Urothelium cell line (cell line): ENCODE measurements at places on chromosomes 6 and 20.

GRCh38 chr20:34528921-34529297, 12.7 kb downstream of the DYNLRB1 start:
- DNase-seq: no peak

DNA sequence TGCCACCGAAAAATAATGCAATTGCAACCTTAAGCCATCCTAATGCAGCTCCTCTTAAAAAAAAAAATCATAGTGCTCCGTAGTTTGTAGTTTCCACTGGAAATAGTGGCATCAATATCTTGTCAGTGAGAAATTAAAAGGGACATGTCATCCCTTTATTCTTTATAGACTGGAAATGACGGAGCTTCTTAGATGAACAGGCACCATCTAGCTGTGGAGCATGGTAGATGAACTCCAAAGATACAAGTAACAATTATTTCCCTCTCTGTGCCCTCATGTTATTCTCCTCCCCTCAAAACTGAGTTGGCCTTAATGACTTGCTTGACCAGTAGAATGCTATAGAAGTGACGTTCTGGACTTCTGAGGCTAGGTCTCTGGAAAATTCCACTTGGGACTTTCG, 268.1 kb upstream of the SPTLC3 start:
- DNase-seq: no peak

DNA sequence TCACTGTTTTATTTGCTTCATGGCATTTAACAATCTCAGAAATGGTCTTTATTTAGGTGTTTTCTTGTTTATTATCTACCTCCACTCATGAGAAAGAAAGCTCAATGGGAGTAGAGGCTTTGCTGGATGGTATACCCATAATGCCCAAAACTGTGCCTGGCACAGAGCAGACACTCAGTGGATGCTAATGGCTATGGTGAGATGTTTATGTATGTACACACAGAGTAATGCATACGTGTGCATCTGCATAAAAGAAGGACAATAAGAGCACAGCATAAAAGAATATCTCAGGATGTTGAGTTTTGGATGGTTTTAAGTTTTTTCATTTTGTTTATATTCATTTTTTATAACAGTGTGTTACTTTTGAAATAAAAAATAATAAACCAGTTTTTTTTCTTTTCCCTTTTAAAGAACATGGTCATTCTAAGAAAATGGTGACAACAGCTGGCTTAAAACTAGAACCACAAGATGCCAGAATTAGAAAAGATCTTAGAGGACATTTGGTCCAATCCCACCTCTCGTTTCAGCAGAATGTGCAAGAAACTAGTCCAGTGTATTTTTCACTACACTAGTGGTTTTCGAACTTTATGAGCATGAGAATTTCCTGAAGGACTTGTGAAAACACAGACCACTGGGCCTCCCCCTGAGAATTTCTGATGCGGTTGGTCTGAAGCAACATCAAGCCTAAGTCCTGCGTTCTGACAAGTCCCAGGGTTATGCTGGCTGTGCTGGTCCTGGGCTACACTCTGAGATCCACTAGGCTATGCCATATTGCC, 131.9 kb downstream of the FYN start:
- DNase-seq: no peak

DNA sequence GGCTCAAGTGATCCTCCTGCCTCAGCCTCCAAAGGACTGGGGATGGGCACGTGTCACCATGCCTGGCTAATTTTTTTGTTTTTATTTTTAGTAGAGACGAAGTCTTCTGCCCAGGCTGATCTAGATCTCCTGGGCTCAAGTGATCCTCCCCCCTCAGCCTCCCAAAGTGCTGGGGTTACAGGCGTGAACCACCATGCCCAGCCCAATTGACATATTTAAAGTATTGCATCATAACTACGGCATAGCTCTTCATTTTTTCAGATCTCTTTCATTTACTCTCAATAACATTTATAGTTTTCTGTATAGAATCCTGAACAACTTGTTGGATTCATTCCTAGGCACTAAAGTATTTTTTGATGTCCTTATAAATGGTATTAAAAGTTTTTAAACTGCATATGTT, 13.0 kb downstream of the SERPINB1 start:
- no peak for DNase-seq

GRCh38 chr20:25355011-25355595, 35.5 kb downstream of the ABHD12 start:
- no peak for DNase-seq

DNA sequence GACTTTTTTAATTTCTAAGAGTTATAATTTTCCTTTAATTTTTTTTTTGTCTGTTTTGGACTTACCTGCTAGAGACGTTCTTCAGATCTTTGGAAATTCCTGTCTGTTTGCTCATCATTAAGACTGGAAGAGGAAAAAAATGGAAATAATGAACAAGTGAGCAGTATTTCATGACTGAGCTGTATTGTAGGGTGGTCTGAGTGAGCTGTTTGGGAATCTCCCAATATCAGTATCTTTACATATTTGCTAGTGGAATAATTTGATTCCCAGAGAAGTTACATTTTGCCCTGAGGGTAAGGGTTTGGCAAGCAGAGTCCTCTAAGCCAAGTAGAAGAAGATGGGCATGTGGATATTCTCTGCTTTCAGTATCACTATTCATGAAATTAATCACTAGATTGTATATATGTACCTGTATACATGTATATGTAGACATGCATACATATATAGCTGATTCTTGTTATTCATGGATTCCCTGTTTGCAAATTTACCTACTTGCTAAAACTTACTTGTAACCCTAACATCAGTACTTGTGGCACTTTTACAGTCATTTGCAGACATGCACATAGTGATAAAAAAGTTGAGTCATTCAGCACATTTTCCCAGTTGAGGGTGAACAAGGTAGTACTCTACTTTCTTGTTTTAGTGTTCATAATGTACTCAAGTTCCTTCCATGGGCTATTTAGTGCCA, 13.5 kb downstream of the ZC2HC1B start:
- no peak for DNase-seq

DNA sequence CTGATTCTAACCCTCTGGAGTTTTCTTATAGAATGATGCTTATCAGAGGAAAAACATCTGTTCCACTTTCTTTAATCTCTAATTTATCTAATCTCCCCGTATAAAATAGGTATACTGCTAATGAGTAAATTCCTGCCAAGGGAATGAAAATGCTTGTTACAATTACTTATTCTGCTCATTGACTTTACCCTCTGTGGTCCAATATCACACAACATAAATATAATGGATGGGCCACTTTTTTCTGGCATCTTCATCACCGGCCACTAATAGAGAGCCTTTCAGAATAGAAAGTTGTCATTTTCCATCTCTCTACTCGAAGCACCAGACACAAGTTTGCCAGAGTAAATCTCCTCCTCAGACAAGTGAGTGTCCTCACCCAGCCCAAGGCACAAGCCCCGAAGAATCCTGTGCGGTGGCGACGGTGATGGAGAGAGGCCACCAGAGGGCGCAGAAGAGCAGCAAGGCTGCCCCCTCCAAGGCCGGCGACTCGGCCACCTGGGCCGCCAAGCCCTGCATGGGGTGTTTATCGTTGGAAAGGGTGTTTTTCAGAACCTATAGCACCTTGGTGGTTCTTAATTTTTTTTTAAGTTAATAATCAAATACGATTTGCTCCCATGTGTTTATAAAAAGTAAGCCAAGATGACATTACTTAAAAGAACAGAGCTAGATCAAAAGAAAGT, 212.9 kb upstream of the ARID1B start:
- peak; percentile 82 for DNase-seq

DNA sequence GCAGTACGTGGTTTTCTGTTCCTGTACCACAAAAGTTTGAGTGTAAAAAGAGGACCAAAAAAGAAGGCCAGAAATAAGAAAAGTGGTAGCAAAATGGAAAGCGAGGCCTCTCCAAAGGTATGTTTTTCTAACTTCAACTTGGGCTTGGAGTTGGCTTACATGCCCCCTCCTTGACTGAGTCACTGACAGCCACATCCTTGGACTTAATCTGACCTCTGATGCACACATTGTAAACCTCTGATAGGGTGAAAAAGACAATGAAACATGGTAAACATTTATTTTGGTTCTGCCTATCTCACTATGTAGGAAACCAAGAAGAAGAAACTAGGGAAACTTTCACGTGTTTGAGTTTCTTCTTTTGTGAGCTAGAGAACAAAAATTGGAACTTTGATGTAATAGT, 503.2 kb upstream of the ID4 start:
- DNase-seq: peak; percentile 39

GRCh38 chr6:13261464-13261994, 66.8 kb downstream of the TBC1D7 start:
- DNase-seq: no peak

DNA sequence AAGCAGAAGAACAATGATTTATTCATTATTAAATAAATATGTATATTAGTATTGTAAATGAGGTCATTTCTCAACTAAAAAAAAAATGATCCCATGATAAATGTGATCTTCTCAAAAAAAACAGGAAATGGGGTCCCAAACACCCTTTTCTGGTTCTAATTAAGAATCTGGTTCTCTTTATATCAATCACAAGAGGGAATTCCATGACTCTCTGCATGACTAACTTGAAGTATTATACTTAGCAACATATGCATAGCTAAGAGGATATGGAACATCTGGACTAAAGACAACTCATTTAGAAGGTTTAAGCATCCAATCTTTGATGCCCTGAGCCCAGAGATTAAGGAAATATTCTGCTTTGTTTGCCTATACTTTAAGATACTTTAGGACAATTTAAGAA, 89.7 kb upstream of the EMILIN3 start:
- no peak for DNase-seq

DNA sequence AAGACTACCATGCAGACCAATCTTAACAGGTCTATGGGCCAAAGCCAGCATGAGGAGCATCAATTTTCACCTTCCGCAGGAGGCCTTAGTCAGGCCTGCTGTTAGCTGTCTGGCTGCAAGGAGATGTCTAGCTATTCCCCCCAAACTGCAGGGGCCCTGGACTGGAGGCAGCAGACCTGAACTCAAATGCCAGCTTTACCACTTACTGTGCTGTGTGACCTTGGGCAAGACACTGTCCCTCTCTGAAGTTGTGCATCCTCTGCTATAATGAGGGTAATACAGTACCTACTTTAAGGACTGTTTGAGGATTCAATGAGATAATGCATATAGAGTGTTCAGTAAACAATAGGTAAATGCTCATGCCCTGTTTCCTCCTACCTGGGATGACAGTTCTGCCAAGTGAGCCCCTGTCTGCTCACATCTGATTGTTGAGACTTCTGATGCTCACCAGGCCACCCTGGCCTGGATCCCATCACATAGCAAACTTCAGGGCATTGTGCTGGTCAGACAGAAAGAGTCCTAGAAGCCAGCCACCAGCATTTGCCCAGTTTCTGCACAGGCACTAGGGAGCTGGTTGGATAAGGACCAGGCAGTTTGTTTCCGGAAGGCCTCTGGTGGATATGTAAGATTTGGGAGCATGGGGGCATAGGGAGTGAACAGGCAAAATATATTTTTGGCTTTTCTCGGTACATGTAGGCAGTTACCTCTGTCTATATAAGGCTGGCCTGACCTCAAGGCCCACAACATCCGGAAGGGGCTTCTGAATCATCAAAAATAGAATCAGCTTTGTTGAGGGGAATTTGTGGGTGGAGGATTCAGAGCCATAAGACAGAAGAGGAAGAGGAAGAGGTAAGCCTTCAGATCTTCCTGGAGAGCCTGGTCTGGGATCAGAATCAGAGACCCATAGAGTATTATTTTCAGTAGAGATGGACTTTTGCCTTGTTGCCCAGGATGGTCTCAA, 2.3 kb upstream of the OCSTAMP start:
- no peak for DNase-seq

- no peak for DNase-seq
These were observed 326.9 kb downstream of the CD83 start for GRCh38 chr6:14444295-14444972.

- DNase-seq: no peak
These were observed 7.1 kb downstream of the BPI start for GRCh38 chr20:38311091-38311490.

DNA sequence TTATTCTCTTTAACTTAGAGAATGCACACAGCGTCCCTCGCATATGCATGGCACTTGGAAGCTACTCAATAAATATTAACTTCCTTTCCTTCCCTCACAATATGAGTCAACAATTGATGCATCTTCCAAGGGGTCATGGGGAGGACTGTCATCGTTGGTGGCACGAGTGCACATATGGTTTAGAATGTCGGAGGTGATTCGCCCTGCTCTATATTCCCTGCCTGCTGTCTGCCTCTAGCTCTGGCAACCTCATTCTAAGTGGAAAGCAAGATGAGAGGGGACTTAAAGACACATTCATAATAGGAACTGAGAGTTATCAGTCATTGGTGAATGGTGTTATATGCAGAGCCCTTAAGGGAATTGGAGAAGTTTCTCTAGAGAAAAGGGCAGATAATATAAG, 44.6 kb downstream of the MAK start:
- no peak for DNase-seq

DNA sequence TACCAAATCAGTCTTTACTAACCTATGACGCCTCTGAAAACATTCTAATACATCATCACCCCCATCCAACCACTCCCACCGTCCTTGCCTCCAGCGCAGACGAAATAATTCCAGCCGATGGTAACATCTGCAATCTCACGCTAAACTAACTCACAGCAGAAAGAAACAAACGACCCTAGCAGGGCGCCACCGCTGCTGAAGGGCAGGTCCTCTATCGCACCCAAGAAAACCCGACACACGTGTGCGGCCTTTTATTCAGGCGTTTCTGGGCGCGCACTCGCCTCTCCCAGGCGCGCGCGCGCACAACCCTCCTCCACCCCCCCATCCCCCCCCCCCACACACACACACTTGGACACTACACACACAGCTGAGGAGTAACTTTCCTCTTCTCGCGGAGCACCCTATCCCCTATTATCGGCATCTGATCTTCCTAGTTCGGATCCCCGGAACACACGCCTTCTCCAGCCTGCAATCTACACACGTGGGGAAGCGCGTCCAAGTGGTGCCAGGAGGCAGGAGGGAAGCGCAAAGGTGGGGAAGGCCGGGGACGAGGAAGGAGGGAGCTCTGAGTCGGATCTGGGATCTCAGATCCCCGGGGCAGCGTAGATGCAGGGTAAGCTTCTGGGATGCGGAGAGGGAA, 1.4 kb downstream of the GFOD1 start:
- DNase-seq: peak; percentile 52

- no peak for DNase-seq
These were observed 257.4 kb downstream of the HTR1B start for GRCh38 chr6:77205936-77206335.

- DNase-seq: no peak
These were observed 557.5 kb upstream of the NOX3 start for GRCh38 chr6:156013155-156013554.

- DNase-seq: no peak
These were observed 61.0 kb downstream of the KIF6 start for GRCh38 chr6:39664173-39664572.

GRCh38 chr6:3750317-3751076, 1.0 kb downstream of the PXDC1 start:
- peak; percentile 73 for DNase-seq

- DNase-seq: no peak
These were observed 298.3 kb upstream of the EXOC2 start for GRCh38 chr6:991192-991591.

GRCh38 chr6:111184827-111185532, 97.7 kb downstream of the SLC16A10 start:
- DNase-seq: no peak

- DNase-seq: no peak
These were observed 142.1 kb upstream of the MLN start for GRCh38 chr6:33945931-33946330.
